ENCODE measurements at places on chromosomes 5 and 9.

GRCh38 chr9:121326130-121326838 is 43.8 kb downstream of the STOM start:
- no peak for DNase-seq

DNA sequence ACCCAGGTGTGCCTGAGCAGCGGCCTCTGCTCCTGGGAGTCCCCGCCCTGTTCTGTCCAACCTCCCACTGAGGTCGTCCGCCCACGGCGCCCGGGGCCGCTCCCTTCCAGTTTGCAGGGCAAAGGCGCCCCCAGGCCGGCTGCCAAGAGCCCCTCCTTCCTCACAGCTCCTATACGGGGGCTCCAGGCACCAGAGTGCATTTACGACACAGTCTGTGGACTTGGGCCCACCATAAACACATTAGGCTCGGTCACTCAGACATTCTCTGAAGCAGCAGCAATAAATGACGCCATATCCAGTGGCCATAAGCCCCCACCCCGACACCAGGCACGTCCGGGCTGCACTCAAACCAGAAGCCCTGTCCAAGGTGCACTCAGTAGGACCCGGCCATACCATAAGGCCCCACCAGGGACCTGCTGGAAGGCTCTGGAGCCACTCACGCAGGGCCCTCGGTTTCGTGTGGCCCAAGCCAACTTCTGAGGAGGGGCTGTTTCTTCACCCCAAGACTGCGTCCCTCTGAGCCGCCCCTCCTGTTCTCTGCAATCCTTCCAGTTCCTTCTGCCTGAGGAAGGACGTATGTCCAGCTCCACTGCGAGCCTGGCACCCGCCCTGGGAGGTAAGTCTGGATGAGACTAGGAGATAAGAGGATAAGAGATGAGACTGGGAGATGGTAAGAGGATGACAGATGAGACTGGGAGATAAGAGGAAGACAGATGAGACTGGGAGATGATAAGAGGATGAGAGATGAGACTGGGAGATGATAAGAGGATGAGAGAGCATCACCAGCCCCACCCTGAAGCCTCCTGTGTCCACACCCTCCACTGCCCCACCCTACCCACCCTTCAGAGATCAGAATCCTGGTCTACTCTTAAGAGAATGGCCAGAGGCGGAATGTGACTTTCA is 26.7 kb downstream of the SLC6A18 start:
- DNase-seq, result no peak

- DNase-seq, result no peak
Observed at GRCh38 chr5:113379936-113380806, 54.6 kb downstream of the TSSK1B start.

DNA sequence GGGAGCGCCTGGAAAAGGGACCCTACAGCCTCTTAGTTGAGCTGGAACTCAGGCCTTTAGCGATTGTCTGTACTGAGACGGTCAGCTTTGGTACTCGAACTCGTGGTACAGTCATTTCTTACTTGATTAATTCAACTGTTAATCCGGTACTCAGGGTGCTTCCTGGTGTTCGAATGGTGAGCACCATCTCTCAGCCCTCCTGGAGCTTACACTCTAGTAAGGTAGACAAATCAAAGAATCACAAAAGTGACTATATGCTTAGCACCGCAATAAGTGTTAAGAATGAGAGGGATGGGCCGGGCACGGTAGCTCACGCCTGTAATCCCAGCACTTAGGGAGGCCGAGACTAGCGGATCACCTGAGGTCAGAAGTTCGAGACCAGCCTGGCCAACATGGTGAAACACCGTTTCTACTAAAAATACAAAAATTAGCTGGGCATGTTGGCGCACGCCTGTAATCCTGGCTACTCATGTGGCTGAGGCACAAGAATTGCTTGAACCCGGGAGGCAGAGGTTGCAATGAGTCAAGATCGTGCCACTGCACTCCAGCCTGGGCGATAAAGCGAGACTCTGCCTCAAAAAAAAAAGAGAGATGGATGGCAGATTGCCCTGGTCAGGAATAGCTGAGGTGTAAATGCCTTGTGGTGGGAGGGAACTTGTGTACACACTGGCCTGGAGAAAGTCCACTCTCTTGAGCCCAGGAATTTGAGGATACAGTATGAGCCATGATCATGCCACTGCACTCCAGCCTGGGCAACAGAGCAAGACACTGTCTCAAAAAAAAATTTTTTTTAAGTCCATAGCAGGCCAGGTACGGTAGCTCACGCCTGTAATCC is 981 bp downstream of the TCOF1 start:
- no peak for DNase-seq

GRCh38 chr5:32711681-32712480 is 760 bp downstream of the NPR3 start:
- DNase-seq, result no peak

- DNase-seq, result no peak
Observed at GRCh38 chr5:66012271-66012670, 85.9 kb downstream of the ERBIN start.

GRCh38 chr5:144549580-144549979 is 378.9 kb downstream of the KCTD16 start:
- no peak for DNase-seq

- DNase-seq, result no peak
Observed at GRCh38 chr9:22097707-22098106, 88.6 kb upstream of the CDKN2B start.

GRCh38 chr5:82816926-82817325 is 260.3 kb downstream of the TMEM167A start:
- no peak for DNase-seq

DNA sequence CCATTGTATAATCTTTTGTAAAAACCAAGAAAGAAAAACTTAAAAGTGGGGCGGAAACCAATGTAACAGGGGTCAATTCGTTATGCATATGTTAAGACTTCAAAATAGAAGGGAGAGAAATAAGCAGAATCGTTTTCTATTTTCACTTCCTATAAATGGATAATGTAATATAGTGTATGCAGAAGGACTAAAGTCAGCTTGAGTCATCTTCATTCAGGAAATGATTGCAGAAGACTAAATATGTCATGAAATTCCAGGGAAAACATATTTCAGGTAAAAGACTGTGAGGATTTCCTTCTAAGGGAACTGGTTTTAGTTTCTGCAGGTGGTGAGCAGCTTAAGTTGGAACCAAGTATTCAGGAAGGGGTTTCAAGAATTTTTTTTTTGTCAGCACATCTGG is 753.3 kb downstream of the IRX1 start:
- DNase-seq, result no peak

GRCh38 chr9:3035579-3036332 is 191.9 kb upstream of the PUM3 start:
- DNase-seq, result no peak

DNA sequence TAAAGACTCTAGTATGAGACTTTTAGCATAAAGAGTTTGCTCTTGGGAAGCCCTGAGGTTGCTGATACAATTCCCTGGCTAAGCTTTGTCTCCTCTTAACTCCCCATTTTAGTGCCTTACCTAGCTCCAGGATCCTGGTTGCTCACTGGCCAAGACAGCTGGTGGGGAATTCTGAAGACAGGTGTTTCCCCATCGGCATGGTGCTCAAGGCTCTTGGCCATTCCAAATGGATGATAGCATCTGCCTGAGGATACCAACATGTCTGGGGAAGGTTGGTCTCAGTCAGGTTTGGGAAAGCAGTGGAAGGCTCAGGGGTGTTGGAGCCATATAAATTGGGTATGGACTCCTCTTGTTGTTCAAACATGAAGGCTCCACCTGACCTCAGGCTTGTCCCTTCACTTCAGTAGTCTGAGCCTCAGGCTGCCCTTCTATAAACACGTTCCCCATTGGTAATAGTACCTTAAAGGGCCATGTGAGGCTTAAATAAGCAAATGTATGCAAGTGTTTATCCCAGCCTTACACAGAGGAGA is 44.5 kb upstream of the CXCL14 start:
- no peak for DNase-seq

DNA sequence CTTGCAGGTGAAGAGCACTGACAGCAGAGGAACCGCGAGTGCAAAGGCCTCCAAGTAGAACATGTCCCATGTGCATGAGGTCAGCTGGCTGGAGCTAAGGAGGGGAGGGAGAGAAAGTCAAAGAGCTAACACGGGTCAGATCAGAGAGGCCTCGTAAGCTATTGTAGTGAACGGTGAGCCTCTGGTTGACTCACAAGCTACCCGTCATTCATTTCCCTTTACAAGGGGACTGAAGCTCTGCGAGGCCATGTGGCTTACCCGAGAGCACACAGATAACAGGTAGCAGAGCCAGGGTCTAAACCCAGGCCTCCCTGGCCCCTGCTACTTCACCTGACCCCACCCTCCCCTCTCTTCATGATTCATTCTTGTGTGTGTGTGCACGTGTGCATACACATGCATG is 152.7 kb upstream of the ADRA1B start:
- no peak for DNase-seq

- DNase-seq, result no peak
Observed at GRCh38 chr9:136352682-136353081, 10.9 kb downstream of the DNLZ start.

DNA sequence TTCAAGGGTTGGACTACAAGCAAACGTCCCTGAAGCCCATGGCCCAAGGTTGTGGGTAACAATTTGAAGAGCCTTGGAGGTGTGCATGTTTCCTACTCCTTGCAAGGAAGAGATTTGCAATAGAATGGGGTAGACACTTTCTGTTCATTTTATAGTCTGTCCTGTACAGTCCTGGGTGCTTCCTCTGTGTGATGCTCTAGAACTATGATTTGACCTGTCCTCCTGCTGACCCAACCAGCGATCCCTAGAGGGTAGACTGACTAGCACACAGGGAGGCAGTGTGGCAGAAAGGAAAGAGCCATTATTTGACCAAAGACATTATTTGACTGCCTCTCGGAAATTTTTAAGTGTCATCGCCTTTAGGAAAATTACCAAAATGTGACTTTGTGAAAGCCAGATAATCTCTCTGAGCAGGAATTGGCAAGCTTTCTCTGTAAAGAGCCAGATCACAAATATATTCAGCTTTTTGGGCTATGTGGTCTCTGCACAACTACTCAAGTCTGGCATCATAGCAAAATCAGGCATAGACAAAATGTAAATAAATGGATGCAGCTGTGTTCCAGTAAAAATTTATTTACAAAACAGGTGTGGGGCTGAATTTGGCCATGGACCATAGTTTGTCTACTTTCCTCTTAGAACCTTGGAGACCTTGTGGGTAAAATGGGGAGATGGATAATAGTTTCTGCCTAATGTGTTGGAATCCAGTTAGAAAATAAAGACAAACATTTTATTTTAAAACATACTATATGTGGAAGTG is 106.8 kb downstream of the DMRT2 start:
- DNase-seq, result no peak

DNA sequence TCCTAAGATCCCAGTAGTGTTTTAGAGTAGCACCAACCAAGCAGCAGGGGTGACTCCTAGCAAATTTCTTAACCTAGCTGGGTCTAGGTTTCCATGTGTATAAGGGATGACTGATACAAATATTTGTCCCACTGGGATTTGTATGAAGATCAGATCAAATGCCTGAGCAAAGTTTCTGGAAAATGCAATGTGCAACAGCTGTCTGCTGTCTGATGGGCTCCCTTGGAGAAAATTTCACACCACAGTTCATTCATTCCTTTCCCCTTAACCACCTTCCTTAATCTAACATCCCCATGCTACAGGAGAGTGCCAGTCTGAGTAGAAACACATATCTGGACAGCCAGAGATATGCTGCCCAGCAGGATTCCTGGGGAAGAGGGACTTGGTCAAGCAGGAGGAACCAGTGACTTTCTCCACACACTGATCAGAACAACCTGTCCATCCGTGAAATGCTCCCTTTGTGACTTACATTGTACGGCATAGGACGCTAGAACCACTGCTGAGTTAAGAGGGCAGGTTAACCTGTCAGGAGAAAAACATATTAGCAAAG is 53.3 kb downstream of the PTPN3 start:
- DNase-seq, result no peak

DNA sequence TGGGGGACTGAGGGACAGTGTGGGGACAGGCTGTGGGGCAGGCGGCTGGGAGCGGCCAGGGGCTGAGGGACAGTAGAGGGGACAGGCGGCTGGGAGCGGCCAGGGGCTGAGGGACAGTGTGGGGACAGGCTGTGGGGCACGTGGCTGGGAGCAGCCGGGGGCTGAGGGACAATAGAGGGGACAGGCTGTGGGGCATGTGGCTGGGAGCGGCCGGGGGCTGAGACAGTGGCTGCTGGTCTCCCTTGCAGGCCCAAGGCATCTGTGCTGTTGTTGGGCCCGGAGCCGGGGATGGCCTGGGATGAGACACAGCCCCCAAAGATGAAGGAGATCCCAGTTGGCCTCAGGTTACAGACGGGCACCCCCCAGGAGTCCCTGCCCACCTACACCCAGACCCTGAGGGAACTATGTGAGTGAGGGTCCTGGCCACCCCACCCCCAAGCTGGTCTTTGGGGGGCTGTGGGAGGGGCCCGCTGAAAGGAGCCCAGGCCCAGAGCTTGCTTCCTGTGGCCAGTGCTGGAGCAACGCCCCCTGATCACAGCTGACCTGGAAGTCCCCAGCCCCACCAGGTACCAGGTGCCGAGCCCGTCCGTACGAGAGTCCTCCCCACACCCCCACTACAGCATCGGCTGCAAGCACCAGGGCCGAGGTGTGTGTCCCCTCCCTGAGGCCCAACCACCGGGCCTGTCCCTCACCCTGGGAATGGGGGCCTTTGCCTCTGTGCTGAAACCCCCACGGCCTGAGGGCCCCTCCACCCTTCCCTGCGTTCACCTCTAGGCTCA is 593 bp downstream of the STPG3 start:
- no peak for DNase-seq

Measured in omental fat pad (tissue), 4 donors.